ENCODE measurements at places on chromosomes 2 and 18.

DNA sequence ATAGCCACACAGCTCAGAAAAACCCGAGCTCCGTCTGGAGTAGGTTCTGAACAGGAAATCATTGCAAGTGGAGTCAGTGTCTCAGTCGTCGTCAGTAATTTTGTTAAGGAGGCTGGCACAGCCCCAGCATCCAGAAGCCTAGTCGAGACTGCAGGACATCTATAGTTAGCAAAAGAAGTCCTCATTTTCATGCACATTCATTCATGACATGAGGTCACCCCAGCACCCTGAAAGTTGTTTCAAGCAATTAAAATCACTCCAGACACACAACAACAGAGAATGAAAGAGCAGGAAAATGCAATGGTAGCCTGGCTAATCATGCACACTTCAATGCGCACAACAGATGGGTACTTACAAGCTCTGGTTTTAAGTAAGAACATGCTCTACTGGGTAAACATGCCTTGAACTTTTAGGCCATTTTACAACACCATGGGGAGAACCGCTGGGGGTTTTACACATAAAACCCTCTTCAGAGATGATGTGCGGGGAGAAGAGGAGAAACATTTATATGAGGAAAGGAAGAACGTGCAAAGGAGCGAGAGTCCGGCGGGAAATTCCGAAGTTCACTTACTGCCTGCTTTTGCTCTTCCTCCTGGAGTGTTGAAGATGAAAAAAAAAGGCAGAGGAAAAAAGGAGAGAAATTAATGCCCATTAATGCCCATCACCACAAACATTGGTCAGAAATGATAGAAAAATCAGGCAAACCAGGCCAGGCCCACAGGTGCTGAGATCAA is 77.4 kb upstream of the DNMT3A start:
- DNase-seq = peak; percentile 95

DNA sequence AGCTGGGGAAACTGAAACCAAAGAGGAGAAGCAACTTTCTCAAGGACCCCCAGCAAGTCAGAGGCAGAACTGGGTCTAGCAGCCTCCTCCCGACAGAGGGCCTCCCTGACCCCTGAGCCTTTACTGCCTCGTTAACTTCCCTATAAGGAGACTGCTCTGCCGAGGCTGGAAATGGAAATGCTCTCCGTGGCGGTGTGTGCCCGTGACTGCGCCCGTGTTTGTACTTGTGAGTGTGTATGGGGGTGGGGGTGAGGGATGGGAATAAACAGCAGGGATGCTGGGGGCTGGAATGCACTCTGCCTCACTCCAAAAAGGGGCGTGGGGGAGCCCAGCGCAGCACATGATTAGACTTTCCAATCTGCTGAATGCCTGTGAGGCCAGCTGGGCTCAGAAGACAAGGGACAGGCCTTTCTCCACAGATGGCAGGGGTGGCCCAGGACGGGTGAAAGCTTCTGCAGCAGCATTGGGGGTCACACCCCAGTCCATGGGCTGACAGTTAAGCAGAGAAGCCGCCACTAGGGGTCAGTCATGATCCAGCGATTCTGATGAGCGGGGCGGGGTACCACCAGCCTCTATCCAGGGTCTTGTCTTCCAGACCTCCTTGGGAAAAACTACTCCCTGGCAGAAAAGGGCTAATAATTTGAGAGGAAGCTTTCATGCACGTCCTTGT is 26.8 kb downstream of the MPHOSPH10 start:
- DNase-seq = peak; percentile 21

GRCh38 chr2:144124882-144125281 is 395.0 kb downstream of the ZEB2 start:
- DNase-seq = no peak

DNA sequence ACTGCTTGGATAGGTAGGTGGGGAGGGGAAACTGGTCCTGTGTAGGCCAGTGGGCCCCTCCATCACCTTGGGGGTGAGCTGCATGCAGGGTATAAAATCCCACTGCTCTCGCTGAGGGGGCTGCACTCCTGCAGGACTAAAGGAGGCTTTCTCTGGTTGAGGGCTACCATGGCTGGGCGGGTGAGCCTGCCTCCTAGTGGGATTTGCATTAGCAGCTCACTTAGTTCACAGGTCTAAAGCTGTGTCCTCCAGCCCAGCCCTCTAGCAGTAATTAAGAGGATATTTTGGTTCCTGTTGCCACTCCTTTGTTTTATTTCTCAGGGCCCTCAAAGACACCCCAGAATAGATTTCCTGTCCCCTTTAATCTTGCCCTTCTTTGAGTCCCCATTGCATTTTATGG is 24.6 kb downstream of the TMEM127 start:
- DNase-seq = no peak

GRCh38 chr2:150630587-150631235 is 143.2 kb upstream of the RND3 start:
- peak; percentile 7 for DNase-seq

DNA sequence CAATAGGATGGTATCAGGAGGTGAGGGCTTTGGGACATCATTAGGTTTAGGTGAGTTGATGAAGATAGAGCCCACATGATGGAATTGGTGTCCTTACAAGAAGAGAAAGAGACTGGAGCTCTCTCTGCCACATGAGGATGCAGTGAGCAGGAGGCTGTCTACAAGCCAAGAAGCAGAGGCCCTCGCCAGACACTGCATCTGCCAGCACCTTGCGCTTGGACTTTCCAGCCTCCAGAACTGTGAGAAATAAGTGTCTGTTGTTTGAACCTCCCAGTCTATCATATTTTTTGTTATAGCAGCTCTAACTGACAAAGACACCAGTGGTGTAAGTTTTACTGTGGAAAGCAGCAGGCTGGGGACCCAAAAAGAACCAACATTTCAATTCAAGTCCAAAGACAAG is 571.1 kb upstream of the ID2 start:
- no peak for DNase-seq

- DNase-seq = no peak
These were observed 1025.1 kb downstream of the LRP1B start for GRCh38 chr2:141105763-141106162.

GRCh38 chr18:13589943-13590342 is 136.4 kb downstream of the FAM210A start:
- DNase-seq = no peak

GRCh38 chr2:26033270-26033817 is 540 bp upstream of the RAB10 start:
- DNase-seq = peak; percentile 98

DNA sequence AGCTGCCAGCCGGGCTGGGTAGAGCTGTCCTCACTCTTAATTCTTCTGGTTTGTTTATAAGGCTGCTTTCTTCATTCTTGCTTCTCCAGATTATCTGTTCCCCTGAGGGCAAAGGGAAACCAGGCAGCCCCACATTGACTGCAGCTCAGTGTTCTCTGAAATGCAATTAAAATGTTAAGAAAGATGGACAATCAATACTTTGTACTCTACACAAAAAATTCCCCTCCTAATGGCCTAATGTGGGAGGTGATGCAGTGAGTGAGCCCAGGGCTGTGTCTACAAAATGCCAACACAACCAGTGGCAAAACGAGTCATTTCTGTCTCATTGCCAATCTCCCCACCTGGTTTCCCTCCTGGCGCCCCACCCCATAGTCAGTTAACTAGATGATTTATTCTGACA is 541.7 kb upstream of the RAB6C start:
- DNase-seq = peak; percentile 26

- peak; percentile 78 for DNase-seq
These were observed 26.5 kb upstream of the KCNS3 start for GRCh38 chr2:17851731-17852585.

DNA sequence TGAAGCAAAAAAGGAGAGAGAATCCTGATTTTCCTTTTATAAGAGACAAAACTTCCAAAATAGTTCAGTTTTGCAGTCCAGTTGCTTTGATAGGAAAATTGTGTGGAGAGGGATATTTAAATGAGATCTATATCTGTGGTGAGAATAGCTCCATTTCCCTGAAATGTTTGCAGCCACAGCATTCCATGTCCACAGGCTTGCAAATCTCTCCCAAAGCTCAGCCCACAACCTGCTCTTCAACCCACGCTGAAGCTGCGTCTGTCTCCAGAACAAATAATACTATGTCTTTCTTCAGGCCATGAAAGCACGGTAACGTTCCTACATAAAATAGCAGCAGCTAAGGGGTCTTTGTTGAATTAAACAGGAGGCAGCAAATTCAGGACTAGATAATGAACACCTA is 31.8 kb downstream of the TMEM17 start:
- no peak for DNase-seq

- peak; percentile 45 for DNase-seq
These were observed at the start of gene CFLAR for GRCh38 chr2:201116115-201116958. TSS of gene CFLAR (plus strand) at chr2:201116164. CDS start at chr2:201129866, 13,702 bp downstream.

- no peak for DNase-seq
These were observed 141.1 kb downstream of the NCOA1 start for GRCh38 chr2:24632172-24632571.

- DNase-seq = no peak
These were observed 834.2 kb upstream of the GCFC2 start for GRCh38 chr2:76544901-76545300.

- peak; percentile 52 for DNase-seq
These were observed 77.0 kb upstream of the CNGA3 start for GRCh38 chr2:98269274-98269673.

DNA sequence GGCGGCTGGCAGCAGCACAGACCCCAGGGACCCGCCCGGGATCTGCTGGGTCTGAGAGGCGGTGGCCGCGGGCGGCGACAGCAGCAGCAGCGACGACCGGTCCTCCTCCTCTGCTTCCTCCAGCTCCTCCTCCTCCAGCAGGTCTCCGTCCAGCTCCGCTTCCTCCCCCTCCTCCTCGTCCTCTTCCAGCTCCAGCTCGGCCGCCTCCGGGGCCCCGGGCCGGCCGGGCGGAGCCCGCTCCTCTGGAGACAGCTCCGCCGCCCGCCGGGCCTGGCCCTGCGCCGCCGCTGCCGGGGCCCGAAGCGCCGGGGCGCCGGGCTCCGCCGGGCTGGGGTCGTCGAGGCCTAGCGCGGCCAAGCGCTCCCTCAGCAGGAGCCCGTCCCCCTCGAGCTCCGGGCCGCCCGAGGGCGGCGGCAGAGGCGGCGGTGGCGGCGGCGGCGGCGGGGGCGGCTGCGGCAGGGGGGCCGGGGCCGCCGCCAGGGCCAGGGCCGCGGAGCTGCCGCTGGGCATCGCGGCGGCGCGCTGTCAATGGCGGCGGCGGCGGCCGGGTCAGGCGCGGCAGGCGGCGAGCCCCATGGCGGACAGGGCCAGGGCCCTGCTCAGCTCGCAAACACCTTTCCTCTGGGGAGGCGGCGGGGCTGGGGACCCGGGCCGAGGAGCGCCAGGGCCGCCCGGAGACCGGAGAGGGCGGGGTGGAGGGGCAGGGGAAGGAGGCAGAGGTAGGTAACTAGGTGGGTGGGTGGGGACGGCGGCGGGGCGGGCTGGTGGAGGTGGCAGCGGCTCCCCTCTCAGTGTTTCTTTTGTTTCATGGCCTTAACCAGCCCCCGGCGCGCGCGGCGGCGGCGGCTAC is 445 bp downstream of the MEX3C start:
- DNase-seq = no peak

DNA sequence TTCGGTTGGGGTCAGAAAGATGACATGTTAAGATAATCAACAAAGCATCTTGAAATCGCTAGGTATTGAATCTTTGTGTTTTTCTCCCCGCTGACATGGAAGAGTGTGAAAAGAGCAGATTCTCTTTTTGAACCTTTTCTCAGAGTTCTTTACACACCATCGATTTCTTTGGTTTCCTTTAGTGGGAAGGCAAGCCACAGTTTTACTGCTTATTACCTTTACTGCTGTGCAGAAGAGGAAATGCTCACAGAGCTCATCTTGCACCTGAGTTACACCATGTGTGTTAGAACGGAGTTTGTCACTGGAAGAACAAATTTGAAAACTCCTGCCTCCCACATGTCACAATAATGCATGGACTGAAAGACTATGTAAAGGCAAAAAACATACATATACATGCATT is 45.3 kb upstream of the PDK1 start:
- DNase-seq = no peak

- no peak for DNase-seq
These were observed 258.1 kb downstream of the CTNNA2 start for GRCh38 chr2:79770926-79771325.

GRCh38 chr18:25019086-25019860 is 332.7 kb downstream of the ZNF521 start:
- DNase-seq = peak; percentile 25

GRCh38 chr2:160613466-160614153 is 120.0 kb upstream of the RBMS1 start:
- DNase-seq = no peak

GRCh38 chr2:241636182-241637017 is 558 bp downstream of the THAP4 start:
- DNase-seq = no peak

GRCh38 chr18:55100817-55101457 is 141.7 kb upstream of the CCDC68 start:
- DNase-seq = peak; percentile 74

GRCh38 chr2:217231724-217232123 is 371.9 kb upstream of the TNP1 start:
- no peak for DNase-seq

DNA sequence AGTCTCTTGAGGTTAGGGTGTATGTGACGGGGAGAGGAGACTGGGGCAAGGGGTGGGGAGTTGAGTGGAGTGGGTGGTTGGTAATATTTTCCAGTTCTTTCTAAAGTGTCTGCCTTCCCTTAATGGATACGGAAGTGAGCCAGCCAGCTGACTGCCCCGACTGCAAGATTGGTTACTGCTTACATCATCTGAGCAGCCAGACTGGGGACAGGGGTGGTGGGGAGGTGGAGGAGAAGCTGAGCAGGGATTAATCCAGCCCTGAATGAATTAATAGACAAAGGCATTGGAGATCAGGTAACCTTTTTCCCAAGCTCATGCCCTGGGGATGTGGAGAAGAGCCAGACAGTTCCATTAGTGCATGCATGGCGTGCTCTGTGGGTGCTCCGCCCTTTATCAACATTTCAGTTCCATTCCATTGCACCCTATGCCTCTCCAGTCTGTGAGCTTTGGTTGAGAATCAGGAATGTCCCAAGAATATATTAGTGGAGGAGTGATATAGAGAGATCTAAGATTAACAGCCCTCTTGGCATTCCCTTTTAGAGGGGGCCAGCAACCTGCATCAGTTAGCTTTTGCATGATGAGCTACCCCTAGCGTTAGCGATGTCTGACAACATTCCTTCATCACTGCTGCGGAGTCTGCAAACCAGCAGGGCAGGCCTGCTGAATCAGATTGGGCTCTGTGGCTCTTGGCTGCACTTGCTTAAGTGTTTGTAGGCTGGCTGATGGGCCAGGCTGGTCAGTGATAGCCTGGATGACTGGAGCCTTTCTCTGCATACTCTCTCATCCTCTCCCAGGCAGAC is 67.4 kb downstream of the TNP1 start:
- peak; percentile 87 for DNase-seq

DNA sequence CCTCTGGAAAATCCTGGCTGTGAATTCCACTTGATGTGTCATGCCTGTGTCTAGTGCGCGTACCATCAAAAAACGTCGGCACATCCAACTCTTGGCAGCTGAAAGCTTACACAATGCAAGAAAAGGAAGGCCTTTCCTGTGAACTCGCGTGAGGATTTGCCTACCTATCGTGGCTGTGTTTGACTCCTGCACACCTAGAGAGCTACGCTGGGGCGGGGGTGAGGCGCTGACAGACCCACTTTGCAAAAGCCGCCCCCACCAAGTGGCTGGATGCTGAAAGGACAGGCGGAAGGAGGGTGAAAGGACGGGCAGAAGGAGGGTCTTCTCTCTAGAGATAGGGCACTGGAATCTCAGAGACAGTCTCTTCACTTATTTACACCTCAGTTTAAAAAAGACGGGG is 270.1 kb downstream of the EIPR1 start:
- DNase-seq = no peak

Measured in NCI-H2171 treated with DMSO at 0.1 percent for 48 hours (cell line).